ENCODE measurements at places on chromosomes 3 and 15.

DNA sequence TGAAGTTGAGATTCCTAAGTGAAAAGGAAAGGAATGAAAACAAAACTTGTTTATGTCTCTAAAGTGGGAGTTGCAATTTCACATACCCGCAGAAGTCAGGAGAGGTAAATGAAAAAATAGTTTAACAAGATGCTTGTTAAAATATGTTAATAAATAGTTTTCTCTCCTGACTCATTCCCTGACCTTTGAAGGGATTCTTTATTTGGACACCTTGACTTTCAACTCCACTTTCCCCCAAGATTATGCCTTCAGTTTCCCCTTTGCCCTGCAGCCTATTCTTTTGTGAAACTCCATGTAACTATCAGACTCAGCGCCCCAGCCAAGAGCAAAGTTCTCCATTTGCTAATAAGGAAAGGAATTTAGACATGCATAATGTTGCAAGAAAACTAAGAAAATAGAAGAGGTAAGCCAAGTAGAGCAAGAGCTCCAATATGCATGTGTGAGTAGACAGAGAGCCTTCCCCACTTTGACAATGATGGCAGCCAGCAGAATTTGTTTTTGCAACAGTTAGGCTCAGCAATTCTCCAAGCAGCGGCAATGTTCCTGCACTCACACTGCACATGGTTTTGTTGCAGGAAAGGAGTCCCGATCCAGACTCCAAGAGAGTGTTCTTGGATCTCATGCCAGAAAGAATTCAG, 61.2 kb downstream of the CD200 start:
- no peak for DNase-seq

GRCh38 chr3:140441006-140441405, 236.9 kb upstream of the TRIM42 start:
- DNase-seq, result no peak

GRCh38 chr3:25454005-25454927, 26.2 kb downstream of the RARB start:
- no peak for DNase-seq

GRCh38 chr15:94205366-94205765, 26.0 kb upstream of the MCTP2 start:
- no peak for DNase-seq

GRCh38 chr15:36501063-36501678, 78.3 kb upstream of the CDIN1 start:
- peak; percentile 77 for DNase-seq

DNA sequence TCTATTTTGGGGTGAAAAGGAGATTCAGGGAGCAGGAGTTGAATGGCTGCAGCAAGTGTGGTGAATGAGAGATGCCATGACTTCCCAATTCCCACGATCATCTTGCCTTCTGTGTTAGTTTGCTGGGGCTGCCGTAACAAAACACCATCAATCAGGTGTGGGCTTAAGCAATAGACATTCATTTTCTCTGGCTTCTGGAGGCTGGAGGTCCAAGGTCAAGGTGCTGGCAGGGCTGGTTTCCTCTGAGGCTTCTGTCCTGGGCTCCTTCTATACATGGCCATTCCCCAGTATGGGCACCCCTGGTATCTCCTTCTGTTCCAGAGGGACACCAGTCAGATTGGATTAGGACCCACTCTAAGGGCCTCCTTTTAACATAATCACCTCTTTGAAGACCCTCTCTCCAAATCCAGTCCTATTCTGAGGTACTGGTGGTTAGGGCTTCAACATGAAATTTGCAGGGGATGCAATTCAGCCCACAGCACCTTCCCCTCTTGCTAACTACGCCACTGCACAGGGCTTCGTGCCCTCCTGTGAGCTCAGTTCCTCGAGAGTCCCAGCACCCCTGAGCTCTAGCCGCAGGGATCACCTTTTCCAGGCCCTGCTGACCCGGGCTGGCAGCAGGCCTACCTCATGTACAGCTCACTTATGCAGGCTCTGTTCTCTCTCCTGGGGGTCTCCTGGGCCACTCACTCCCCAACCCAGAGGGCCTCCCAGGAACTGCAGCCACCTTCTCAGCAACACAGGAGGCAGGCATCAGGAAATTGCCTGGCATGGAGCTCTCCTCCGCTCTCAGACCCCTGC, 37.3 kb upstream of the SLC6A11 start:
- DNase-seq, result no peak

- no peak for DNase-seq
Measured at GRCh38 chr3:140185375-140185774, 250.4 kb downstream of the CLSTN2 start.

DNA sequence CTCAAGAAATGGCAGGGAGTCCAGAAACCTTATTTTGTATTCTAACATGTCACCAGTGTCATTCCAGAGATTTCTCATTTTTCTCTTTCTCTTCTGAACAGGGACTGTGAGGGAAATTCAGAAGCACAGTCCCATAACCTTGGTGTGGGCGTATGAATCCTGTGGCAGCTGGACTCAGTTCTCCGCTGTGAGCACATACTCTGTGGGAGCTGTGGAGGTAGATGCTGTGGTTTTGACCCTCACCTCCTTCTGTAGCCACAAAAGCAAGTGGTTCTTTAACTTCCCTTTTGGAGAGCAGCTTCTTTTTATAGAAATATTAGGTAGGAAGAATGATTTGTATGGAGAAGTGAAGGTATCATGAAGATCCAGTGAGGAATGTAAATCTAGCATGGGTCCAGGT, 13.4 kb downstream of the TMEM207 start:
- no peak for DNase-seq

GRCh38 chr15:79418693-79419279, 13.3 kb upstream of the MINAR1 start:
- no peak for DNase-seq

GRCh38 chr15:43153269-43153668, 19.9 kb downstream of the TMEM62 start:
- DNase-seq, result no peak

- DNase-seq, result no peak
Measured at GRCh38 chr3:50324351-50325112, 2.0 kb upstream of the HYAL2 start.

DNA sequence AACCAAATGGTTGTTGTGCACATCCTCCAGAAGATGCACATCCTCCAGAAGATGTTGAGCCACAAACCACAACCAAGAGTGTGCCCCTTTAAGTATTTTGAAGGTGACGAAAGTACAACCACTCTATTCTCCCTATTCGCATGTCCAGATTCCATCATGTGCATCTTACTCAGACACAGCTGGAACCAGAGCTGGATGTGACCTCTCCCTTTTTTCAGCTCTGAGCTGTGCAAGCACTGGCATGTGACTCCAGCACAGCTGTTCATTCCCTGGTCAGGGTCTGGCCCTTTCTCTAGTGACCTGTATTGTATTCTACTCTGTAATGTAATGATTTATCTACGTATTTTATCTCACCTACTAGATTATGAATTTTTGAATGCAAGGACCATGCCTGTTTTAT, 29.3 kb upstream of the DLG1 start:
- no peak for DNase-seq

DNA sequence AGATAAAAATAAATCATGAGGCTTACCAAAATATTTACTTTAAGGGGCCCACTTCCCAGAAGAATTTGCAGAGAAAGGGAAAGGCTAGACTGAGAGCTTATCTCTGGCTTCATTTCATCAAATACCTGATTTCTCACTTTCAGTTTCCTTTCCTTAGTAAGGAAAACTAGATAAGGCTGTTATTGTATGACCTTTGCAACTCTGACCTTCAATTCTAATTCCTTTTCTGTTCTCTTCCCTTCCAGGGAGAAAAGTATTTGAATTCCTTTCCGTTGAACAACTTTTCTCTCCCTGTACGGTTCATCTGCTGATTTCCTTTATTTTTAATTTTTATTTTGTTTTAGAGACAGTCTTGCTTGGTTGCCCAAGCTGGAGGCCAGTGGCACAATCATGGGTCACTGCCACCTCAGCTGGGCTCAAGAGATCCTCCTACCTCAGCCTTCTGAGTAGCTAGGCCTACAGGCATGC, 7.1 kb upstream of the PXK start:
- no peak for DNase-seq

DNA sequence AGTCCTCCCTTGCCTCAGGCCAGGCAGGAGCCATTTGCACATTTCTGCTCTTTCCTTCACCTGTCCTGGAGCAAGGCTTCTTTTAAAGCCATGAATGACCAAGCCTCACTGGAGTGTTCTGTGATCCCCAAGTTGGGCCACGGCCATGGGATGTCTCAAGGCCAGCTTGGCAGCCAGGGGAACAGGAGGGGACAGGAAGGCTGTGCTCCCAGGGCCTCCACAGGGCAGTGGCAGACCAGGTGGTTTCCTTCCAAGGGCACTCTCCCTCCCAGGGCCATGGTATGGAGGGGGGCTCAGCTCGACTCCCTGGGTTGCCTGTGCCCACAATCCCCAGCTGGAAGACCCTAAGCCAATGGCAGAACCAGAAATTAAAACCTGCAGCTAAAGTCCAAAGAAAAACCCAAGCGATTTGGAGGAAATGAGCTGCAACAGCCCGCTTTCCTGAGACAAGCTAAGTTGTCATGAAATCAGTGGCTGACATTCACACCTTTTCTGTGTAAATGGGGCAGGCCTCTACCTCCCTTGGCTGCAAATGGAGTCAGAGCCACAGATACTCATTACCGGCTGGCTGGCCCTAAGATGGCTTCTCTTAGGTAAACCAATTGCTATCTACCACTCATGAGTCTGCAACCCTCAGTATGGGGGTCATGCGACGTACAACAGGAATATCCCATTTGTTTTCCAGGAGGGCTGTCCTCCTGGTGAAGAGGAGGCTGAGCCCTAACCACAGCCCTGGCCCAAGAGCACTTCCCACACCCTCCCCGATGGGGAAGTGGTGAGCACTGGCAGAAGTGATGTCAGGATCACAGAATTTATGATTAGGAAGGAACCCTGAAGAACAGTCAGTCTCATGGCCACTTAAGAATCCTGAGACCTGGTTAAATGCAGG, 83.3 kb downstream of the SNRK start:
- DNase-seq, result no peak

DNA sequence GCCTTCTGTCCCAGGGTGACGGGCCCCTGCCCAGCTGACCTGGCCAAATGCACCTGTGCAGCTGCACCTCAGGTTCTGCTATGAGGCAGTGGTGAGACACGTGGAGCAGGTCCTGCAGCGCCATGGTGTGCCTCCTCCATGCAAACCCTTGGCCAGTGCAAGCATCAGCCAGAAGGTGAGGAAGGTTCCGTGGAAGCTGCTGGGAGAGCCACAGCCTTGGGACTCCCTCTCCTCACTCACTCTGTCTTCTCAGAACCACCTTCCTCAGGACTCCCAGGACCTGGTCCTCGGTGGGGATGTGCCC, 31.6 kb downstream of the PTPN23 start:
- no peak for DNase-seq

DNA sequence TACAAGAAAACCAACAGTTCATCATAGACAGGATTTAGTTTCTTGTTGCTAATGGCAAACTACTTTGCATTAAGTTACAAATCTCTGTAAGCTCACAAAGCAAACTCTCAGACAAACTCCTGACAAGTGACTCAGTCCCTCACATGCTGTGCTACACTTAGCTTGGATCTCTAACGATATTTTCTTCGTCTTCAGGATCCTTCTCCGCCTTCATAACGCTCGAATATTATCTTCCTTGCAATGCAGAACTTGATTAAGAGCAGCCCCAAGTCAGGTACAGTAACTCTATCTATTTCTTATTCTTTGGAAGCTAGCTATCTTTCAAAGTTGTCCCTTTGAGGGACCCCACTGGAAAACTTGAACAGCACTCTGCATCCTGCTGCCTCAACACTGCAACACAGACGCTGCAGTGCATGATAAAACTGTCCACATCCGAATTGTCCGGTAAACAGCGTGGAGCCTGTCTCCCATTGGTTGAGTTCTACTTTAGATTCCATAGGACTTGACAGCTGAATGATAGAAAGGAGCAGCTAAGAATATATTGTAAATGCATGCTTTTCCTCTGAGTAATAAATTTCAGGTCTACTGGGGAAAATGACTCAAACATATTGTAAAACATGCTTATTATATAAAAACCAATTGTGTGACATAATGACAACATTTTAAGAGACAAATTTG, 61.3 kb downstream of the UACA start:
- no peak for DNase-seq

DNA sequence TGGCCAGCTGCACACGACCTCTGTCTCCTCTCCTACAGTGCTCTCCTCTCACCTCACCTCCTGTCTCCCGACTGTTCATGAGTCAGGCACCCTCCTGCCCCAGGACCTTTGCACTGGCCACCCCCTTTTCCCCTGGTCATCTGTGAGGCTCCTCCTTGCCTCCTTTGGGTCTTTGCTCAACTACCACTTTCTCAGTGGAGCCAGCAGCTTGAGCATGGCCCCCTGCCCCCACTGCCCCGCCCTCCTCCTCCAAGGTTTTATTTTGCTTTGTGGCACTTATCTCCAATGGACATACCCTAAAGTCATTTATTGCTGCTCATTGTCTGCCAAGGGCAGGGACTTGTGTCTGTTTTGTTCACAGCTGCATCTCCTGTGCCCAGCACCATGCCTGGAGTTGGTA, 64.3 kb downstream of the MGLL start:
- DNase-seq, result no peak

DNA sequence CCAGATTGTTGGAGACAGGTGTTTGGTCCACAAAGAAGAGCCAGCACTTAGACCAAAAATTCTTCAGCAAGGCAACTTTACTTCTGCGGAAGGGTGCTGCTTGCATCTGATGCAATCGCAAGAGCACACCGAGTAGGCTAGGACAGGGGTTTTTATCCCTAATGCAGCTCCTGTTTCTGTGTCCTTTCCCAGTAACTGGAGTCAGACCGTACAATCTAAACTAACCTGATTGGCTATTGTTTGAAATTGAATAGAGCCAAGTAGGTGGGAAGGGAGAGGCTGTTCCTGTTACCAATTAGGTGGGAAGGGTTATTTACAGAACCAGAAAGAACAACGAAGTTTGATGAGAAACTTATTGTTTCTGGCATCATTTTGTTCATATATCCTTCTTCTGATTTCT, 77.6 kb downstream of the CHCHD4 start:
- no peak for DNase-seq

DNA sequence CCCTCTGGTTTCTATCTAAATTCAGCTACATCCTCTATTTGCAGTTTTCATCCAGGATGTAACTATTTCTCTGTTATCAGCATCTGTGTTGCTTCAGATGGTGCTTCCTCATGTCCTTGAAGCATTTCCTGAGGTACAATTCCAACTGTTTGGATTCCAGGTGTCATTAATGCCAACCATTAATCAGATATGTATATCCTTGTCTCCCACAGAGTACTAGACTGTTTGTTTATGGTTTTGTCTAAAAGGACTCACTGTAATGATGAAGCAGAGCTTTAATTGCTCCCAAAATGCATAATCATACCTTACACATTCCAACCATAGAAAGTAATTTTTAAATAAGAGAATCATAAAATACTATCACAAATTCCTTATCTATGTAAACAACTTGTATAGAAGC, 288.5 kb upstream of the MME start:
- DNase-seq, result no peak

- no peak for DNase-seq
Measured at GRCh38 chr15:101391981-101392640, 97.1 kb upstream of the SNRPA1 start.

DNA sequence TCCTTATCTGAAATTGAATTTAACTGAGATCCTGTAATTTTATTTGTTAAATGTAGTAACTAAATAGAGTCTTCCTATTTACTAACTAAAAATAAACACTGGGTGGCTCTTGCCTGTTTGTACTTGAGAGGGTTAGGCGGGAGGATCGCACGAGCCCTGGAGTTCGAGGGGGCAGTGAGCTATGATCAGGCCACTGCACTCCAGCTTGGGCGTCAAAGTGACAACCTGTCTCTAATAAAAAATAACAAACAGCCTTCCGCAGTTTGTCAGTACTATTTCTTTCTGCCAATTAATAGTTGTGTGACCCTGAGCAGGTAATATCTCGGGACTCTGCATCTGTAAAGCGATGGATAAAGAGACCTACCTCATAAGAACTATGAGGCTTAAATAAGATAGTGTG, 768 bp upstream of the PDE12 start:
- DNase-seq, result no peak

- no peak for DNase-seq
Measured at GRCh38 chr15:74043425-74044266, 38.7 kb downstream of the GOLGA6A start.
